Peyer's patch (tissue), 4 donors: ENCODE measurements at places on chromosomes 2 and 18. TPM values are rescaled to one million over a fixed set of nuclear protein-coding genes. Genes with fewer than 3 reads are reported as not detected.

DNA sequence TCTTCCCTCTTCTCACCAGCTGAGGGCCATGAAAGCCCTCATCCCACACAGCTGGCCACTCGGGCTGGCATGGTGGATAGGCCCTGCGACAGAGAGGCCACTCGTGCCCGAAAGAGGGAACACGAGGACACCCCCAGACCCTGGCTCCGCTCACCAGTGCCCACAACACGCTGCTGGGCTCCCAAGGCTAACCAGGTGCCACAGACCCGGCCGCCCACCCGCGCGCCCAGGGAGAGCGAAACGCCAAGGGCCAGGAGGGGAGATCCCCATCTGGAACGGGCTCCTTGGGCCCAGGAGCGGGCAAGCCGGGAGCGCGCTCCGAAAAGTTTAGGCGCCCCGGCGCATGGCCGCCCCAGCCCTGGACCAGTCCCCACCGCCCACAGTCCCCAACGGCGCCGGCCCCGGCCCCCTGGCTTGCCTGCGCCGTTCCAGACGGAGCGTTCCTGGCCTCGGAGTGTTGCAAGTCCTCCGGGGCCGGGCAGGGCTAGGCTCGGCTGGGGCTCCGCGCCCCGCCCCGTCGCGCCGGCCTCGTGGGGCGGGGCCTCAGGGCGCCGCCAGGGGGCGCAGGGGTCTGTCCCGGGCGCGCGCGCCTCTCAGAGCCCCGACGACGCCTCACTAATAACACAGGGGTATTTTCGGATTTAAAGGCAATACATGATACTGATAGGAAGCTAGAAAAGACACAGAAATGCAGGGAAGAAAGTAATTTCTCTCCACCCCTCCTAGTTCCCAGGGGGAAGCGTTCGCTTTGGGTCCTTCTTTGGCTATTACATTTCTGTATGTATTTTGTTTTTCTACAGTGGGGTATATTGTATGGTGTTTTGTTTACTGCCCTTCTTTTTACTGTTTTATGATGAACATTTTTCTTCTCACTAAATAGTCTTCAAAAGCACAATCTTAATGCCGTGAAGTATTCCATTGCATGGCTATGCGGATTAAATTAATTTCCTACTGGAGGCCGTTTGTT is at the start of gene TMBIM1:
TMBIM1 (minus strand) TSS at position 456 of the 967 bp plus-strand sequence. CDS start 10,362 bp downstream, outside the sequence.
- peak; percentile 89 for DNase-seq

The TNS1 gene
- total RNA-seq = 156 TPM

DNA sequence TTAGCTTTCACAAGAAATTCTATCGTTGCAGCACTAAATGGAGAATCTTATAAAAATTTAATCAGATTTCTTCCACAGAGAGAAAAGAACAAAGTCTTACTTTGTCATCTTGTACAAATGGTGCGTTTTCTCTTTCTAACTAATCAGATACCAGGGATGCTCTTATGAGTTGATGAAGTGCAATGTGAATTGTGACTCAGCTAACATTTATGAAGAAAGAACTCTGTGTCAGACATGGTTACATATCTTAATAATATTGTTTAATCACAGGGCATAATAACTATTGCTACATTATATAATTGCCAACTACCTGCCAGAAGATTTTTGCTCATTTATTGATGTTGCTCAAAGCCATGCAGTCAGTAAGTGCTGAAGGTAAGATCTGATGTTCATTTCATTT is 465.0 kb downstream of the CCDC85A start:
- no peak for DNase-seq

GRCh38 chr2:64718250-64718885 is 64.7 kb upstream of the SERTAD2 start:
- no peak for DNase-seq

- DNase-seq = no peak
Measured at GRCh38 chr2:145258903-145259579, 739.1 kb upstream of the ZEB2 start.

The CPO gene
- 234 TPM for total RNA-seq

GRCh38 chr2:62704654-62705006 is 883 bp upstream of the EHBP1 start:
- no peak for DNase-seq

The CYP27A1 gene
- 198 TPM for total RNA-seq

DNA sequence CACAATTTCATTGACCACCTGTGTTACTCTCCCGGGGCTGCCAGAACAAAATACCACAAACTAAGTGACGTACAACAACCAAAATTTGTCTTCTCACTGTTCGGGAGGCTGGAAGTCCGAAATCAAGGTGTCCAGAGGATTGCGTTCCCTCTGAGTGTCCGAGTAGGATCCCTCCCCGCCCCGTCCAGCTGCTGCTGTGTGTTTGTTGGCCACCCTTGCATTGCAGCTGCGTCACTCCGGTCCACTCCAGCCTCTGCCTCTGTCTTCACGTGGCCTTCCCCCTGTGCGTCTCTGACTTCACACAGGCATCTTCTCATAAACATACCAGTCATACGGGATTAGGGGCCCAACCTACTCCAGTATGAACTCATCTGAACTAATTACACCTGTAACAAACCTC is 251.8 kb upstream of the SMIM21 start:
- no peak for DNase-seq

The ZBTB14 gene
- 12.3 TPM for total RNA-seq

- no peak for DNase-seq
Measured at GRCh38 chr18:73888565-73888964, 259.1 kb downstream of the FBXO15 start.

DNA sequence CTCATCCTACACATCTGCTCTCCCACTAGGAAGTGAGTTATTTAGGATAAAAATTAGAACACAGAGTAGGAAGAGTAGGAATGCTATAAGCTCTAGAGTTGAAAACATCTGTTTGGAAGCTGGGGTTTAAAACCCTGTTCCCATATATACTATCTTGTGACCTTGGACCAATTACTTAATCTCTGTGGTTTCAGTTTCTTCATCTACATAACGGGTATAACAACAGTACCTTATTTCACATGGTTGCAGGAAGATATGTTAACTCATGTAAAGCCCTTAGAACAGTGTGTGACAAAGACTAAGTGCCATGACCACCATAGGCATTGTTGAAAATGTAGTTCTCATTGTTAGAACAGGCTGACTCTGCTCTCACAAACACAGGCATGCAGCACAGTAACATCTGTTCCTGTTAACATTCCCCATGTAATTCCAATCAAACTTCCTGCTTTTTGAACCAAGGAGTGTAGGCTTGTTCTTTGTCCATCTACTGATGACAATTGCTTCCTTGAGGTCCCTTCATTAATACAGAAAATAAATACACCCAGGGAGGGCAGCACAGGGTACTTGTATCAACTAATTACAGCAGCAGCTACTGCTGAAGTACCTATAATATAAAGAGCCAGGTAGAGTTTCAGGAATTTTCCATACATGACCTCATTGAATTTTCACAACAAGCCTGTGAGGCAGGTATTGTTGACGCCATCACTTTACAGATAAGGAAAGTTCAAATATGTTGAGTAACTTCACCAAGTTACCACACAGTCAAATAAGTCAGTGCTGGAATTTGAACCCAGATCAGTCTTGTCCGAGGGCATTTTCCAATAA is 204.2 kb downstream of the L3MBTL4 start:
- no peak for DNase-seq

The SFTPB gene
- not detected for total RNA-seq

The MAP3K20 gene
- total RNA-seq = 15.8 TPM

DNA sequence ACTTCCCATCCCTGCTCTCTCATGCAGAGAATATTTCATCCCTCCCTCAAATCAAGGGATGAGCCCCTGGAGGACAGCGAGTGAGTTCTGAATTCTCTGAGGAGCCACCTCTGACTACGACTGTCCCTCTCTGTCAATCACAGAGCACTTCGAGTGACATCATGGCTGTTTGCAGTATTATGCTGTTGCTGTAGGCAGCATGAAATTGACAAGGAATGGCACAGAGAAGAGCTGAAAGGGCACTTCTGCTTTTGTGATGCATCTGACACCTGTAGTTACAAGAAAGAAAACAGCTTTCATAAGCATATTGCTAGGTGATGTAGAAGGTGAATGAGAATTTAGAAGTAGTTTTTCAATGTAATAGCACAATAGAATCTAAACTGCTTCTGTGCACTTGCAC is 166.9 kb downstream of the ARHGAP15 start:
- DNase-seq = no peak

The SERPINB10 gene
- not detected for total RNA-seq

The LYPD1 gene
- total RNA-seq = 0.88 TPM

DNA sequence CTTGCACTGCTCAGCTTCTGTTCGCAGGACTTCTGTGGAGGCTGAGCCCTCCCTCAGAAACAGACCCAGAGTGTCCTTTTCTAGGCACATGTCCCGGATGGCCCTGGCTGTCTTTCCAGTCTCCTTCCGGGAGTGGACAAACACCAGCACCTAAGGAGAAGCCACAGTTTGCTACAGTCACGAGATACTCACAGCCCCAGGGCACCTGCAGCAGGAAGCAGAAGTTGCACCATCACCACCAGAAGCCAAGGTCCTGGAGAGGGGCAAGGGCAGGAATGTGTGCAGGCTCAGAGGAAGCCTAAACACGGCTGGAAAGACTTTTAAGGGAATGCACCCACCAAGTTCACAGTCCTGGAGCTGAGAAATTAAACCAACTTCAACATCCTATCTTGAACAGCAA is 13.6 kb downstream of the SNRNP200 start:
- DNase-seq = no peak

The ELP2 gene
- total RNA-seq = 74.6 TPM

DNA sequence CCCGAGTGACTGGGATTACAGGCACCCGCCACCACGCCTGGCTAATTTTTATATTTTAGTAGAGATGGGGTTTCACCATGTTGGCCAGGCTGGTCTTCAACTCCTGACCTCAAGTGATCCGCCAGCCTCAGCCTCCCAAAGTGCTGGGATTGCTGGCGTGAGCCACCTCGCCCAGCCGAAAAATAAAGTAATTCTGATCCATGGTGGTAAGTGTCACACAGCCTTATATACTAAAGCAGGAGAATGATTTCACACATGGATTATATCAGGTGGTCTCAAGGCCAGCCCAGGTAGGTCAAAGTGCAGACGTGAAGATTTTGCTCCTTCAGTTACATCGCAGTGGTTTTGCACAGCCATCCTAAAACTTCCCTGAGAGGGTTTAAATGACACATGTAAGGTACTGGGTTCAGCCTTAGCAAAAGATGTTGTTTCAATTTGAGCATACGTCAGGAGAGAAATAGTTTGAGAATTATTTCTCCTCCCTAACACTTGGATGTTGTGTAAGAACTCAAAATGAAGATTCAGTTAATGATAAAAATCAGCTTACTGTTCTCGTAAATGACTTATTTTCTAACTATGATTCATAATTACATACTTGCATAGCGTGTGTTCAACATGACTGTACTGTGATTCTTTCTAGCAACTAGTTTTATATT is 93.0 kb upstream of the SLC39A10 start:
- no peak for DNase-seq

- peak; percentile 40 for DNase-seq
Measured at GRCh38 chr18:78768221-78768620, 211.4 kb upstream of the SALL3 start.

DNA sequence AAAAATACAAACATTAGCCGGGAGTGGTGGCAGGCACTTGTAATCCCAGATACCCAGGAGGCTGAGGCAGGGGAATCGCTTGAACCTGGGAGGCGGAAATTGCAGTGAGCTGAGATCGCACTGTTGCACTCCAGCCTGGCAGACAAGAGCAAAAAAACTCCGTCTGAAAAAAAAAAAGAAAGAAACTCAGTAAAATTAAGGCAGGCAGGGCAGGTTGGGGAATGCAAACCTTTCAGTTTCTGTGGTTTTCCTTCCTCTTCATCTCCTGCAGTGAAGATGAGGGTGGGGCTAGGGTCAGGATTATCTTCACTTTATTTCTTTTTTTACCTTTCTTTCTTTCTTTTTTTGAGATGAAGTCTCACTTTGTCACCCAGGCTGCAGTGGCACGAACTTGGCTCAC is 43.2 kb upstream of the PSME4 start:
- no peak for DNase-seq

The IKZF2 gene
- total RNA-seq = 8.3 TPM

- no peak for DNase-seq
Measured at GRCh38 chr2:43325107-43325811, 98.9 kb upstream of the ZFP36L2 start.

The SLC38A11 gene
- total RNA-seq = 7.0 TPM

- DNase-seq = no peak
Measured at GRCh38 chr2:196171946-196172345, 568 bp upstream of the STK17B start.

The COLEC12 gene
- 0.88 TPM for total RNA-seq

GRCh38 chr18:65498605-65499004 is 252.2 kb upstream of the CDH7 start:
- DNase-seq = no peak

The CD8B2 gene
- 0.27 TPM for total RNA-seq

DNA sequence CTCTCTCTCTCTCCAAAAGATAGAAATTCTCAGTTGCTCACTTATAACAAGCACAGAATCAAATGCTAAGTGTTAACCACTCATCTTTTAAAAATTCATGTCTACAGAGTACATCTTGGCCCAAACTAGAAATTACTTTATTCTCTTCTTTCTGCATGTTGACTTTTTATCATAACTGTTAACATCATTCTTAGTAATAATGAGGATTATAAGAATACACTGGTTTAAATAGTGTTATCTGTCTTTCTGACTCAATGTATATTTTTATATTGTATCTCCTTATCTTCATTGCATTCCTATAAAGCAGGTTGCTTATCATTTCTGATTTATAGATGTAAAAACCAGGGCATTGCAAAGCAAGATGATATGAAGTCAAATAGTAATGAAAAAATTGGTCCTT is 17.8 kb upstream of the KLF7 start:
- no peak for DNase-seq

- no peak for DNase-seq
Measured at GRCh38 chr18:39620551-39621168, 2055.1 kb upstream of the CELF4 start.

The SLC19A3 gene
- total RNA-seq = 17.3 TPM

DNA sequence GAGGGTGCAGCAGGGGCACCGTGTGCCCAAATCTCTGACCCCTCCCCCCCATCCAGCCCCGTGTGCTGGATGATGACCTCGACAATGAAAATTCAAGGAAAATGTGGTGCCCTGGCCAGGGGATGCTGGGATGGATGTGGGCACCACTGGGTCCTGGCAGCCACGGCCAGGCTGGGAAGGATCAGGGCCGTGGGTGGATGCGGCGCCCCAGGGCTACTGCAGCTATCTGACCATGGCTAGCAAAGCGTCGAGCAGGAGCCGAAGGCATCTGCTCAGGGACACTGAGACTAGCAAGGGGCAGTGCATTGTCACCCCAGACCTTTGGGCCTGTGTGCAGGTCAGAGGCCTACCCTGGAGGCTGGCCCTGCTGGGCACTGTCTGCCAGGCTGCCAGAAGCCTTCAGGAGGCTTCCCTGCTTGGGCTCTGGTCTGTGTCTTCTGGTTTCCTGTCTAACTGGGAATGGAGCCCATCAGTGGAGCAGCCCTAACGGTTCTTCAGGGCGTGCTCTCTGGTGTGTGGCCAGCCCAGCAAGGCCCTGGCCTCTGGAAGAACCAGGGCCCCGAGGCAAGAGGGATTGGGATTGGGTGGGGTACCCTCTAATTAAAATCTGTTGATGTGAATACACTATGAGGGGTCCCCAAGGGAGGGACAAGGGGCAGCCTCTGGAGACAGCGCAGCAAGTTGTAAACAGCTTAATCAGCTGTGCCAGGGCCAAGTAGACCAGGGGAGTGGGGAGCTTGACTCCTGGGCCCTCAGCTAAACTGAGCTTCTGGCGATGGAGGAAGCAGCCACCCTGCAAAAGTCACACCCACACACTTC is 98.0 kb downstream of the STPG4 start:
- no peak for DNase-seq

- DNase-seq = no peak
Measured at GRCh38 chr2:99072551-99072950, 69.0 kb upstream of the C2orf15 start.

The DUSP19 gene
- 1.5 TPM for total RNA-seq

The BCL2 gene
- total RNA-seq = 22.5 TPM
